Choroid plexus epithelial cell (primary cell): ENCODE measurements at places on chromosomes 1 and 21.

DNA sequence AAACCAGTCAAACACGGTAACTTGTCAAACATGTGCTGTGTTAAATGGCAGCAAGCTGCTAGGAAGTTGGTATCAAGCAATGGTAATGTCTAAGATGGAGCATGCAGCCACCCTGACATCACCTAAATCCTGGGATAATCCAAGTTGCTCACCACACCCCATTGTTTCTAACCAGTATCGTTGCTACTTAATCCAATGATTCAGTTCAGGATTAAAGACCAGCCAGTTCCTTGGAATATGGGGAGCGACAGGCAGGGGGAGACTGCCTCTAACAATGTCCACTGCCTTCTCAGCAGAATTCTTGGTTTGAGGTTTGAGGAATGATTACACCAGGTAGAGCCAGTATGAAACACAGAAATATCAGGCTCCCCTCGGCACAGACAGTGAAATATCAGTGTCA, 122.1 kb upstream of the IFFO2 start:
- no peak for DNase-seq

GRCh38 chr1:157496121-157496526, 56.2 kb downstream of the FCRL5 start:
- peak; percentile 44 for DNase-seq

GRCh38 chr1:163450986-163451385, 129.2 kb downstream of the NUF2 start:
- DNase-seq, result no peak

DNA sequence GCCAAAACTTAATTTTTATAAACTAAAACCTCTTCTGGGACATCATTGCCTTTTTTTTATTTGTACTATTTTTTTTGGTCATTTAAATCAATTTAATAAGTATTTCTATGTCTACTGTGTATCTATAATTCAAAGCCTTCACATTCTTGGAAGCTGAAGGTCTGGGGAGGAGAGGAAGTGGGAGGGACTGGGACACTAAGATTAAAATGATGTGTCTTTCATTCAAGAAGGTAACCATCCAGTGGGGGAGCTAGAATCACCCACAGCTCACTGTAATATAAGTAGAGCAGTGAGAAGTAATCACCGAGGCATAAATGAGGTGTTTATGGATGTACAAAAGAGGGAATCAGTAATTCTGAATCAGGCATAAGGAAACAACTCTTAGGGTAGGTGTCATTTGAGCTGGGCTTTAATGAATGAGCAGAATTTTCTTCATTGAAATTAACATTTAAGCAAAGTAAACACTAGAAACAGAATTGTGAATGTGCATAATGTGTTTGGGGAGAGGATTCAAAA, 52.8 kb downstream of the PTGER3 start:
- no peak for DNase-seq

DNA sequence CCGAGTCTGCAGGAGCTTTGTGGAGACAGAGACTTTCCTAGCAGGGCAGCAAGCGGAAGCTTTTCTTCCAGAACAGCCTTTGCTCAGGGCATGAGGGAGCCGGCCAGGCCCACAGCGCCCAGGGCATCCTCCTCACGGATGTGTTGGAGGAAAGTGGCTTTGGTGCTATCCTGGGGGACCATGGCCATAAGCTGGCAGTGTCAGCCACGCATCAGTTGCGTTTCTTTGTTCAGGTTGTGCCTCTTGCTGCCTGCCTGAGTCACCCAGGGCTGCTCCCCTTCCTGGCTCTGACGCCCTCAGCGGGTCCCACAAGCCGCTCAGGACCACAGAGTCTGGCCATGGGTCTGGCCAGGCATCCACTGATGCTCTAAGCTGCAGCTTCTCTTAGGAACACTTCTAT, 39.6 kb upstream of the PRSS38 start:
- DNase-seq, result no peak

- DNase-seq, result peak; percentile 62
Measured at GRCh38 chr1:45205011-45205909, 1.1 kb downstream of the ZSWIM5 start.

DNA sequence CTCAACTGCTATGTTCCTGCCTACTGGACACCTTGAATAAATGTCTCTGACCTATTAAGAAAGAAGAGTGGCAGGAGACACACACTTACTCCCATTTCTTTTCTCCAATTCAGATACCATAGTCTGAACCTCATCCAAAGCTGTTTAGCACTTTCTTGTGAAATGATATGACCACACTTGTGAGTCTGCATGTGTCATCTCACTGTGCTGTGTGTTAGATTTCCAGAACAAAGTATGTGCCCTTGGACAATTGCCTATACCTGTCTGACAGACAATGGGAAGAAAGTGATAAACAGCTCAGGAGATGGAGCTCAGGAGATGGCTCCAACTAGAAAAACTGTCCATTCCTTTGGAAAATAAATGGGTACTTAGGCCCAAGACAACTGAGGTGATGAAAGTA, 48.4 kb downstream of the USP48 start:
- peak; percentile 8 for DNase-seq

- DNase-seq, result peak; percentile 62
Measured at GRCh38 chr1:113780374-113781146, 21.3 kb upstream of the PHTF1 start.

GRCh38 chr1:198947456-198947855, 308.6 kb downstream of the PTPRC start:
- DNase-seq, result no peak
